ENCODE measurements at places on chromosomes 5 and 9.
A peak's percentile ranks its signal among the peaks of the same experiment; 100 is the strongest.

DNA sequence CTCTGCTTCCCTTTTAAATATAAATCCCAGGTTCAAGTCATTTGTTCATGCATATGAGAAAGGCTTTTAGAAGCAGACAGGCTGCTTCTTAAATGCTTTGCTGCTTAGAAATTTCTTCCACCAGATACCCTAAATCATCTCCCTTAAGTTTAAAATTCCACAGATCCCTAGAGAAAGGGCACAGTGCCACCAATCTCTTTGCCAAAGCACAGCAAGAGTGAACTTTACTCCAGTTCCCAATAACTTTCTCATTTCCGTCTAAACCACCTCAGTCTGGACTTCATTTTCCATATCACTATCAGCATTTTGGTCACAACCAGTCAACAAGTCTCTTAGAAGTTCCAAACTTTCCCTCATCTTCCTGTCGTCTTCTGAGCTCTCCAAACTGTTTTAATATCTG lies 679.8 kb upstream of the FTMT start:
- no peak for DNase-seq

DNA sequence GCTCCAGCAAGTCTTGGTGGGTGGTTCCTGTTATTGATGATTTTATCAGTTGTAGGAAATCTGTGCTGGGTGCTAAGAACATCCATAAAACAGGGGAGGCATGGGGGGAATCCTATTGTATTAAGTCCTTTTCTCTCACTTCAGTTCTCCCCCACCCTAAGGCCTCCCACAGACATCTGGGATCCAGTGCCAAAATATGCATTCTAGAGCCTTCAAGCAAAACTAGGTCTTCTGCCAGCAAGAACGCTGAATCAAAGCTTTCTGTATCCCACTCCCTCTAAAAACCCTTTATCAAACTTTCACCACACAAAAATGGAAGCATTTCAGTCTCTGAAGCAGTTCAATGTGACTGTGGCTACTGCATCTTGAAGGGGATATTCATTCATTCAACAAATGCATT lies 281.9 kb downstream of the GAS1 start:
- DNase-seq: no peak

- DNase-seq: peak; percentile 9
Observed at GRCh38 chr5:1772634-1773033, 27.0 kb downstream of the MRPL36 start.

DNA sequence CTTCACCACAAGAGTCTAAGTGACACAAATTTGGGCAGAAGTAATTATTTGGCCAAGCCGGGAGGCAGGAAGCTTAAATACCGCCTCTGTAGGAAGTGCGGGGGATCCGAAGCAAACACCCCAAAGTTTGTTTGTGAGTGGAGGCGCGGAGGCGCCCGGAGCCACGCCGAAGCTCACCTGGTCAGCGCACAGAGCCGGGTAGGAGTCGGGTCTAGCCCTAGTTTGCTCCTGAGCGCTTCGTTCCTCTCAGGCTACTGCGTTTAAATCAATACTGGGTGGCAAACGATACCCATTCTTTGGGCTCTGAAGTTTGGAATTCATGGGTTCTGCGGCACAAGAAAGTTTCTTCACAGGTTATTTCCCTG lies 855 bp downstream of the MCC start:
- DNase-seq: peak; percentile 3

GRCh38 chr5:115956957-115957356 lies 5.3 kb upstream of the LVRN start:
- DNase-seq: no peak

- no peak for DNase-seq
Observed at GRCh38 chr9:99811172-99811571, 10.5 kb upstream of the NR4A3 start.

- no peak for DNase-seq
Observed at GRCh38 chr5:150579462-150580400, 60.7 kb upstream of the SYNPO start.

DNA sequence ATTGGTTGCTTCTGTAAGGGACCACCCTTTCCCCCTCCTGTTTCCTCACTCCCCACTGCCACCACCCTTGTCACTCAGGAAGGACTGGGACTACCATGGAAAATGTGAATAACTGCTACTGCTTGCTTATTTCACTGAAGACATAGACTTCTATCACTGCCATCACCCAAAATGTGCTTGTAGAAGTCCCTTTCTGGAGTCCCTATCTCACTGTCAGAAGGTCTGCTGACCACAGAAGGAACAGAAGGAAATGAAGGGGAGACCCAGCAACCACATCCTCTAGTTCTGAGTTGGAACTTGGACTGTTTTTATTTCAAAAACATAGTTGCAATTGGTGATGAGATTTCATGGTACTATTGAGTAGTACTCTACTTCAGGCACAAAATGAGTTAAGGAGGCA lies 122.5 kb downstream of the NPR3 start:
- DNase-seq: no peak

GRCh38 chr5:83011985-83012384 lies 65.2 kb downstream of the TMEM167A start:
- peak; percentile 2 for DNase-seq

DNA sequence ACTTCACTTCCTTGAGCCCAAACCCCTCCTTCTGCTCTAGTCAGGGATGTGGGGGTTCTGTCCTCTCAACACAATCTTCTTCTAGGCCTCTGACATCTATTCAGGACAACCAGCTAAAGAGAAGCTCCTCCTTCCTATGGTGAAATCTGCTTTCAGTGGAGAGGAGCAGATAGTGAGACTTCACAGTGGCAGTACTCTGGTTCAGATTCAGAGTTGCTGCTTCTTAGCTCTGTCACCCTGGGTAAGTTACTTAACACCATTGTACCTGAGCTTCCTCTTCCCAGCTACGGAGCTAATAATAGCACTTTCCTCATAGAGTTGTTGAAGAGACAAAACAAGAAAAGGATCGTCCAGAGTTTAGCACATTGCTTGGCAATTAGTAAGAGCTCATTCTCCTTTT lies 77.3 kb upstream of the LARP1 start:
- DNase-seq: no peak

- DNase-seq: no peak
Observed at GRCh38 chr5:123665822-123666371, 153.9 kb downstream of the CSNK1G3 start.

DNA sequence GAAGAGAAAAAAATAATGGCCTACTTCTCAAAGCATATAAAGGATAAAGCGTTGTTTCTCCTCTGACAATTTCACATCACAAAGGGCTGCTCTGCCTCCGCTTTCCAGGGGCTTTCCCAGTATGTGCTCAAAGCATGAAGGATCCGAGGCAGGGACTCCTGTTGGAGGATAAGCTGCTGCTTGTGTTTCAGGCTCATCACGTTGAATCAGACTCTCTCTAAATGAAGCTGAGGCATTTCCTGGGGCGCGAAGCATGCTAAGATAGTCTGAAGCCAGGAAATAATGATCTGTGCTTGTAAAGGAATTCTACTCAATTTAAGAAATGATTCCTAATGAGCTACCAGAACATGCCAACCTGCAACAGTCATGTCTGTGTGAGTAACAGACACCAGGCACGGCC lies 97.5 kb downstream of the MARCHF11 start:
- DNase-seq: no peak

DNA sequence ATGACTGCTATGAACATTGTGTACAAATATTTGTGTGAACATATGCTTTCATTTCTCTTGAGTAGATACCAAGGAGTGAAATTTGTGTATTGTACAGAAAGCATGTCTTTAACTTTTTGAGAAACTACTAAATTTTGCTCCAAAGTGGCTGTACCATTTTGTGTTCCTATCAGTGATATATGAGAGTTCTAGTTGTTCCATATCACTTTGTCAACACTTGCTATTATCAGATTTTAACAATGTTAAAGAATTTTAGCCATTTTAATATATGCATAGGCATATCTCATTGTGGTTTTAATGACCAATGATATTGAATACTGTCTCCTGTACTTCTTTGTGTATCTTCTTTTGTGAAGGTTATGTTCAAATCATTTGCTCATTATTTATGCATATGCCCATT lies 142.9 kb upstream of the NR3C1 start:
- no peak for DNase-seq

GRCh38 chr5:170590566-170590965 lies 86.7 kb downstream of the KCNIP1 start:
- DNase-seq: no peak

DNA sequence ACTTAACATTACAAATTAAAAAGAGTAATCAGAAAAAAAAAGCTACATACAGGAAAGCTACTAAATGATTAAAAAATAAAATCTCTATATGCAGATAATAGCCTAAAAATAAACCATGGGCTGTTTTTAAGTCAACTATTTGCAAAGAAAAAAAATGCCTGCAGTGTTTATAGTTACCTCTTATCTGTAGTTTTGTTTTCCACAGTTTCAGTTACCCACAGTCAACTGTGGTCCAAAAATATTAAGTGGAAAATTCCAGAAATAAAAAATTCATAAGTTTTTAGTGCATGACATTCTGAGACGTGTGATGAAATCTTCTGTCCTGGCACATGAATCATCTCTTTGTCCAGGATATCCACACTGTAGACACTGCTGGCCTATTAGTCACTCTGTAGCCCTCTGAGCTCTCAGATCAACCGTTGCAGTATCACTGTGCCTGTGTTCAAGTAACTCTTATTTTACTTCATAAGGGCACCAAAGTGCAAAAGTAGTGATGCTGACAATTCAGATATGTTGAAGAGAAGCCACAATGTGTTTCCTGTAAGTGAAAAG lies 59.2 kb downstream of the PRELID2 start:
- DNase-seq: no peak

- no peak for DNase-seq
Observed at GRCh38 chr5:130112246-130112645, 208.0 kb downstream of the CHSY3 start.

GRCh38 chr5:53782620-53783019 lies 222.2 kb downstream of the NDUFS4 start:
- DNase-seq: no peak

DNA sequence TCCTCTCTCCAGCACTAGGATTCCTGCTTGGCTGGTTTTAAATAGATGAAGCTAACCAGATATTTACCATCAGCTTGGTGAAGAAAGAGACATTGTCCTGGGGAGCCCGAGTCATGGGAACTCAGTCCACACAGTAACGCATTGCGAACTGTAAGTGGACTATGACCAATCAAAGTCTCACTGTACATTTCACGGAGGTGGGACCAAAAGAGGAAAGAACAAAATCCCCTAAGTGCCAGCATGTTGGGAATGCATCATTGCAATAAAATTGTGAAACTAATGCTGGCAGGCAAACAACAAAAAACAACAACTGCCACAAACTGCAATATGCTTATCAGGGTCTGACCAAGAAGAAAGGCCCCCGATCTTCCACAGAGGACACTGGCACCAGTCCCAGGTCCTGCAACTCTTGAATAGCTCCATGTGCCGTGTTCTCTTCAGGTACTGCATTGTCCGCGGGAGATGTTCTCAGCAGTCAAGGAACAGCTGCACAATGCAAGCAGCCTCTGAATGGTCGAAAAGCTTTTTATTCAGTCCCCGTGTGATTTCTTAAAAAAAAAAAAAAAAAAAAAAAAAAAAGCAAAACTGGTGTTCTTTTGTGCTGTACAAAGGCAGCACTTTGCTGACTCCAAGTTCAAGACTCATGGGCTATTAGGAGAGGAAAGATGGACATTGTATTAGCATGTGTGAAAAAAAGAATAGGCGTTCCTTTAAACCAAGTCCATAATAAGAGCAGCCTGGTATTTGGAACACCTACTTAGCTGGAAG lies 38.1 kb downstream of the SEMA6A start:
- no peak for DNase-seq

DNA sequence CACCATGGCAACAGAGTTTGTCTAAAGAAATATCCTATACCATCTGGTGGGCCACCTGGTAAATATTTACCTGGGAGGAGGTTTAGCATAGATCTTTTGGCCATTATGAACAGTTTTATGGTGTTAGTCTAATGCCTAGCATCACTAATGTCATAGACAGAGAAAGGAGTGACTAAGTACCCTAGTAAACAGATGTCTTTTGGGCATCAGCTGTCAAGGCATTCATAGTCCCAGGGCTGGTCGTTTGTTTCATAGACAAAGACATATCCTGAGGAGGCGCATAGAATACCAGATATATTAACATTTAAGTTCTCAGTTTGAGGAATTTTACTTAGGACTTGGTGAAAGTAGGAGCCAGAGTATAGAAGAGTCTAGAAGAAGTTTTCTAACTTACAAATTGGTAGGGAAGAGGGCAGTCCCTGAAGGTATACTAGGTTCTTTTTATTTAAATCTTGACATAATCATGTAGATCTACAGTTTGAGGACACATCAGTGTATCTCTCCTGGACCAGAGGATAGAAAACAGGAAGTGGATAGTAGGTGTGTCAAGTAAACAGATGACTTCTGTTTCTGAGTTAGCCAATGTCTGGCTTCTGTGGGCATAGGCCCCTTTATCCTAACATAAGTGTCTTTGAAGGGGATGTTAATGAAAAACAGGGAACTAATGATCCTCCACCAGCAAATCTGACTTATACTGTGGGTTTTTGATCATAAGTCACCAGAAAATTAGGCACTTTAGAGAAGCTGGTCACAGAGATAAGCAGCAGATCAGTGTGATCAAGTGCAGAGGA lies 105.0 kb upstream of the PRSS3 start:
- DNase-seq: no peak

- no peak for DNase-seq
Observed at GRCh38 chr9:5820425-5820824, 12.5 kb downstream of the ERMP1 start.

GRCh38 chr9:4496497-4496896 lies 6.2 kb downstream of the SLC1A1 start:
- no peak for DNase-seq

DNA sequence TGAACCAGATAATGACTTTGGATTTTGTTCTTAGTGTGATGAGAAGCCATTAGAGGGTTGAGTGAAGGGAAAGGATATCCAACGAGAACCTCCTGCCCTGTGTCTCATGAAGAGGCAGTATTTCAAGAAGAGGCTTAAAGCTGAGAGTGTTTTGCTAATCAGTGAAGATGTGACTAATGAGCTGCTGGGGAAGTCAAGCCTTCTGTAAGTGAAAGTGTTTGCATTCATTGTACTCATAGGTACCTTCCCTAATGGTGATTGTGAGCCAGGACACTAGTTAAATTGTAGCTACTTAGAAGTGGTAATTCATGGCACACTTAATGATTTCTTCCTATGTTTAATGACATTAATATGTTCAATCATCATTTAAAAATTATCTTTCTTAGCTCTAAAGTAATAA lies 23.7 kb downstream of the PIP5K1B start:
- DNase-seq: no peak

GRCh38 chr9:98357921-98358535 lies 102.6 kb upstream of the TBC1D2 start:
- no peak for DNase-seq

DNA sequence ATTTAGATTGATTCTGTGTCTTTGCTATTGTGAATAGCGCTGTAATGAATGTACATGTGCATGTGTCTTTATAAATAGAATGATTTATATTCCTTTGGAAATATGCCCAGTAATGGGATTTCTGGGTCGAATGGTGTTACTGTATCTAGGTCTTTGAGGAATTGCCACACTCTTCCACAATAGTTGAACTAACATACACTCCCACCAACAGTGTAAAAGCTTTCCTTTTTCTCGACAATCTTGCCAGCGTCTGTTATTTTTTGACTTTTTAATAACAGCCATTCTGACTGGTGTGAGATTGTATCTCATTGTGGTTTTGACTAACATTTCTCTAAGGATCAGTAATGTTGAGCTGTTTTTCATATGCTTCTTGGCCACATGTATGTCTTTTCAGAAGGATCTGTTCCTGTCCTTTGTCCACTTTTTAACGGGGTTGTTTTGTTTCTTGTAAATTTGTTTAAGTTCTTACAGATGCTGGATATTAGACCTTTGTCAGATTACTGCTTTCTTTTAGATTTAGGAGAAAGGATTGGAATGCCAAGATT lies 125.0 kb upstream of the NR5A1 start:
- DNase-seq: no peak

All from CD4-positive, alpha-beta T cell treated with Interleukin-10 for 1 hour (primary cell).